ENCODE measurements at places on chromosomes 4 and X. TPM values are rescaled to one million over a fixed set of nuclear protein-coding genes. Genes with fewer than 3 reads are reported as not detected.

DCAF12L1 gene
- total RNA-seq: not detected

FGB gene
- 0.54 TPM for total RNA-seq

CYSLTR1 gene
- 0.48 TPM for total RNA-seq

- no peak for DNase-seq
These were observed 321.3 kb downstream of the ADGRL3 start for GRCh38 chr4:61521451-61521850.

DNA sequence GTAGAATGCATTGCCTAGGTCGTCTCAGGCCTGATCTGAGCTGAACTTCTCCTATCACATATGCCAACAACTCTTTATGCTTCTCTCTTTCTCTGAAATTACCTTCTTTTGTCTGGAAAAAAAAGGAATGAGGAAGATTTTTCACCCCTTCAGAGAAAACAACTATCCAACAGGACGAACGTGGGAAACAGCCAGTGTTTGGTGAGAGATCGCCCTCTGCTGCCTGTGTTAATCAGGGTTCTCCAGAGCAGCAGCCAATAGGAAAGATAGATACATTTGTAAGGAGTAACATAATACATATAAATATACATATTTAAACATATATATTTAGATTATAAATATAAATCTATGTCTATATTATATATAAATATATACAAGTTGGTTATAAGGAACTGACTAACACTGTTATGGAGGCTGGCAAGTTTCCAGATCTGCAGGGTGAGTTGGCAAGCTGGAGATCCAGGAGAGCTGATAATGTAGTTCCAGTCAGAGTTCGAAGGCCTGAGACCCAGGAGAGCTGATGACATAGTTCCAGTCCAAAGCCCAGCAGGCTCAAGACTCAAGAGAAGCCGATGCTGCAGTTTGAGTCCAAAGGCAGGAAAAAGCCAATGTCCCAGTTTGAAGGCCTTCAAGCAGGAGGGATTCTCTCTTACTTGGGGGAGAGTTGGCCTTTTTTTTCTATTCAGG is 13.3 kb downstream of the CETN2 start:
- DNase-seq: no peak

GRCh38 chrX:96650023-96650422 is 34.6 kb upstream of the DIAPH2 start:
- DNase-seq: no peak

Data from psoas muscle (tissue), 8 donors.